AG08395 (cell line): ENCODE measurements at places on chromosomes 16 and 17.

DNA sequence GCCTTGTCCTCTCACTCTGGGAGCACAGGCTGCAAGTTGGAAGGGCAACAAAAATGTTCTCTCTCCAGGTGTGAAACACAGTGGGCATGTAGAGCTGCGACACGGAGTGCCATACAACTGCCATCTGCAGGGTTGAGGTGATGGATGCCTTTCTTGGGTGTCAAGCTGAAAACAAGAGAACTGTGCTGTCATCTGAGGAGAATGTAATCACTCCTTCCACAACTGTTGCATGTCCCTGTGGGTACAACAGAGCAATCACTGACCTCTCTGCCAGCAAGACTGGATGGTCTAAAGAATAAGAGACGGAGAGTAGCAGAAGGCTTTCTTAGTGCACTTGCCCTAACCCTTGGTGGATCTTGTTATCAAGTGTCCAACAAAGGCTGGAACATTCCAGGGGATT is 29.2 kb downstream of the SLFN11 start:
- no peak for DNase-seq

DNA sequence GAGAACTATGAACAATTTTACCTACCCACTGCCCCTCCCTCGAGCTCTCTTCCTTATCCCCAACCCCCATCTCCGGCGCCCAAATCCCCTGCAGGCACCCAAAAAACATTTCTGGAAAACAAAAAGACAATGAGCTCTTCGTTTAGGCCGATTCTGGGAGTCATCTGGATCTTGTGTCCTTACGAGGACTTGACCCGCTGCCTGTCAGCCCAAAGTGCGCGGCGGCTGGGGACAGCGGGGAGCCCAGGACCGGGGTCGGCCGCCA is 524 bp downstream of the STRADA start:
- DNase-seq = no peak

- no peak for DNase-seq
These were observed 308.9 kb upstream of the MON1B start for GRCh38 chr16:76882105-76882504.

DNA sequence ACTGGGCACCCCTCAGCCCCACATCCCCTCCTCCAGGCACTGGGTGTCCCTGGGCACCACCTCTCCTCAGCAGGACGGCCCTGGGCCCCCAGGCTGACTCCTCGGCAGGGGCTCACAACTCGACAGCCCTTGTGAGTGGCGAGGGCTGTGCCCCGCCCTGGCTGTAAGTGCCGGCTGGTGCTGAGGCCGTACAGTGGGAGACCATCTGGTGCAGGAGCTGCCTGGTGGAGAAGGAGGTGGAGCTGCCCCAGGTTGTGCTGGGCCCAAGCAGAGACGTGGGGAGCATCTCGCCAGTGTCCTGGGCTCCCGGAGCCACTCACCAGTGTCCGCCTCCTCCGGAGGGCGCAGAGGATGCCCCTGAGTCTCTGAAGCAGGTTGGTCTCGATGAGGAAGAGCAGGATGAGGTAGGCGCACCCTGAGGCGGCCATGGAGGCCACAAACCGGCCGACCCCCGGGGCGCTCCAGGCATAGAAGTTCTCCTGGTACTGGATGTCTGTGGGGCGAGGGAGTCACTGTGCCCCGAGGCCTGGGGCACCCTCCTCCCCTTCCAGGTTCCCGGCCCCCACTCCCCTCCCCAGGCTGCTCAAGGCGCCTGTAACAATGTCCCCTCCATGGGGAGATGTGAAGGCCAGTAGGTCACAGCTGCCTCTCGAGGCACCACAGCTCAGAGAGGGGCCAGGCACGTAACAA is 15.1 kb upstream of the RNPS1 start:
- DNase-seq = no peak

DNA sequence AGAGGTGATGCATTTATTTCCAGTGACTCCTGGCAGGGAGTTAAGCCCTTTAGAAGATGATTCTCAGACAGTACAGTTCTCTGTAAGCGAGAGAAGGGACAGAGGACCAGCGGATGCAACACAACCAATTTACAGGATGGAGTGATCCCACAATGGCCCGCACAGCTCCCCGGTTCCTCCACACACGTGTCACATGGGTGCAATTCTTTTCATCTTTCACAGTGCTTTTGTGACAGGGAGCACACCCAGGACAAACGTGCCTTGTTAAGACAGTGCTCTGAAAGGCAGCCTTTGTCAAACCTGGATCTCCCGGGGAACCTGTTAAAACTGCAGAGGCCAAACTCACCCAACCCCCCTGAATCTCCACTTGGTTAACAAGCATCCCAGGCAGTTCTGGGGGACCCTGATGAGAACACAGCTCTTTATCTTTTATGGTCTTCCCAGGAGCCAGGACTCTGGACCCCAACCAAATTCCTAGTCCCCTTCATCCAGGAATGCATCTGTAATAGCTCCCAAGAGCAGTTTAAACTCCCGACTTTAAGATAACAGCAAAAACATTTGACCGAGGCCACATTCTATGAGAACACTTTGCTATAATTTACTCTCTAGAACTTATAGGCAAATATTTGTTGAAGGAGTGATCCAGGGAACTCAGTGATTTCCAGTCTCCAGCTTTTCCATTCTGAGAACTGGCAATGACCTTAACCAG is 134.9 kb upstream of the CDH5 start:
- DNase-seq = no peak

- DNase-seq = no peak
These were observed 482 bp upstream of the SSH2 start for GRCh38 chr17:29930409-29931010.
